ENCODE measurements at places on chromosomes 6 and 20. TPM values are rescaled to one million over a fixed set of nuclear protein-coding genes. Genes with fewer than 3 reads are reported as not detected.

TMEM244 gene
- total RNA-seq: not detected

PLCB4 gene
- not detected for total RNA-seq

TRIM39 gene
- total RNA-seq: 15.6 TPM

ENPP1 gene
- 0.53 TPM for total RNA-seq

CRISP3 gene
- not detected for total RNA-seq

POLR1C gene
- total RNA-seq: 24.3 TPM

CAGE1 gene
- total RNA-seq: 0.08 TPM

MRAP2 gene
- not detected for total RNA-seq

CYP21A2 gene
- 0.23 TPM for total RNA-seq

- H3K27me3 ChIP-seq: no peaks in the 10 kb centered on the region
- no peaks in the 10 kb centered on the region for H3K4me1 ChIP-seq
- no peak overlapping the region for H3K4me3 ChIP-seq
- no peak overlapping the region for H3K27ac ChIP-seq
- no peaks in the 10 kb centered on the region for H3K36me3 ChIP-seq
Observed at GRCh38 chr20:52939141-52939540, 33.0 kb upstream of the TSHZ2 start.

DNA sequence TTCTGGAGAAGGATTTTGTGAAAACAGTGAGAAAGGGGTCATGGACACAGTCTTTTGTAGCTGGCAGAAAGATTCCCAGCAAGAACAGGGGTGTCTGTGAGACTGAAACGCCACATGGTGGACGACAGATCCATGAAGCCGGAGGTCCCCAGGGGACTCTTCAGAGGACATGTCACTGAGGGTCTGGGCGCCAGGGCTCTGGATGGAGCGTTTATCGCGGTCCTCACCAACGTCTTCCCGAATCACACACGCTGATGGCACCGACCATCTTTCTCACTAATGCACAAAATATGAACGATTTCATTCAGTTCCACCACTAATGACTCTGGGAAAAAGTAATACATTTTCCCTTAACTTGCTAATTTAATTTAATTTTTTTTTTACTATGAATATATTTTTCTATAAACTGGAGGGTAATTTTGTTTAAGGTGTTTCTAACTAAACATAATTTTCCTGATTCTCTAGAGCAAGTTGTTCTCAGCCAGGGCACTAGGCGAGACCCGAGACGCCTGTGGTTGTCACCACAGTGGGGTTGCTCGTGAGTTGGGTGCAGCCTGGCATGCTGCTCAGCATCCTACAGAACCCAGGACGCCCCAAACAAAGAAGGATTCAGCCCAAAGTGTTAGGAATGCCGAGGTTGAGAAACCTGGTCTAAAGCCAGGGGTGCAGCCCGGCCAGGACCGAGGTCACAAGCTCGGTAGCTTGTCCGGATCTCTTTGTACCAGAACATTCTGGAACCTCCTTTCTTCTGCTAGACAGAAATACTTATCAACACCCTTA, 306.2 kb downstream of the TAF4 start:
- no peaks in the 10 kb centered on the region for H3K27me3 ChIP-seq
- H3K4me1 ChIP-seq: no peaks in the 10 kb centered on the region
- H3K27ac ChIP-seq: no peak overlapping the region
- DNase-seq: no peak
- no peak overlapping the region for H3K4me3 ChIP-seq

- H3K27me3 ChIP-seq: peaks cover 11% of the 10 kb centered on the region
- no peaks in the 10 kb centered on the region for H3K4me1 ChIP-seq
- no peak overlapping the region for H3K4me3 ChIP-seq
- no peak overlapping the region for H3K27ac ChIP-seq
- DNase-seq: no peak
Observed at GRCh38 chr6:82878812-82879211, 186.8 kb downstream of the UBE3D start.

DNA sequence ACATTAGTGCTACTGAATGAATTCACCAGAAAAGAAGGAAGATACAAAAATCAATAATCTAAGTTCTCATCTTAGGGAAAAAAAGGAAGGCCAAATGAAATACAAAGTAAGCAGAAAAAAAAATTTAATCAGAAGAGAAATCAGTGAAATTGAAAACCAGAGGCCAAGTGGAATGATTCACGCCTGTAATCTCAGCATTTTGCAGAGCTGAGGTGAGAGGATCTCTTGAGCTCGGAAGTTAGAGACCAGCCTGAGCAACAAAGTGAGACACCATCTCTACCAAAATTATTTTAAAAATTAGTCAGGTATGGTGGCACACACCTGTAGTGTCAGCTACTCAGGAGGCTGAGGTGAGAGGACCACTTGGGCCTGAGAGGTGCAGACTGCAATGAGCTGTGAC, 21.2 kb upstream of the ASF1A start:
- H3K4me3 ChIP-seq: no peak overlapping the region
- H3K4me1 ChIP-seq: peaks cover 20% of the 10 kb centered on the region
- peaks cover 26% of the 10 kb centered on the region for H3K36me3 ChIP-seq
- no peaks in the 10 kb centered on the region for H3K27me3 ChIP-seq
- no peak overlapping the region for H3K27ac ChIP-seq

DNA sequence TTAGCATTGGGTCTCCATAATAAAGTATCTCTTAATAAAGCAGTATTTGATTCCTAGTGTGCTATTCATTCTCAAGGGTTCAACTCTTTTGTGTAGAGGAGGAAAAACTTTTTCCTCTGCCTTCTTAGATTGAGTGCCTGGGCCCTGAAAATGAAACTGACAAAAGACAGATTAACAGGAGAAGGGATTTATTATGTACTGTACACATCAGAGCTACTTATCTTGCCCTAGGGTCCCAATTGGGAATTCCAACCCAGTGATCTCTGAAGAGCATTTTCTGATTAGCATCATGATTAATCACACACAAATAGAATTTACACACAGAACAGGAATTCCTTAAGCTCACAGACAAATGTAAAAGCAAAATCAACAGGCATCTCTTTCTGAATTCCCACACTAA, 128.9 kb downstream of the CD164 start:
- no peak overlapping the region for H3K27ac ChIP-seq
- H3K4me1 ChIP-seq: no peaks in the 10 kb centered on the region
- H3K4me3 ChIP-seq: no peak overlapping the region
- peaks cover 4% of the 10 kb centered on the region for H3K27me3 ChIP-seq
- no peak for DNase-seq

- H3K4me3 ChIP-seq: no peak overlapping the region
- peak overlapping the region; percentile 77 for H3K27ac ChIP-seq
- peaks cover 45% of the 10 kb centered on the region for H3K36me3 ChIP-seq
Observed at GRCh38 chr6:42340511-42340910, 111.2 kb downstream of the TRERF1 start.

DNA sequence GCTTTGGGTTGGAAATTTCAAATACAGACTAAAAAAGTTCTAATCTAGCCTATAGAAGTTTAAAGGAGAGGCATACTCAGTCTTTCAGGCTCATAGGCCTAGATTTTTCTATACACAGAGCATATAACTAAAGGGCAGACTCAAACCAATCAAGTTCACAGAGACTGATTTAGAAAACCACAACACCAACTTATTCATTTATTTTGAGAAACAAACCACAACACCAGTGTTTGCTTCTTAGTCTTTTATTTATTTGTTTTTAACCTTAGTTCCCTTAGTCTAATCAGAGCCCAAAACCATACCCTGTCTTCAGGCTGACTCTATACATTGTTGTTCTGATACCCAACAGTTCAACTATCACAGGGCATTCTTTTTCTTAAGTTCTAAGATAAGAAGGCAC, 103.7 kb downstream of the REV3L start:
- H3K4me1 ChIP-seq: peaks cover 17% of the 10 kb centered on the region
- no peak for DNase-seq
- H3K27ac ChIP-seq: no peak overlapping the region
- H3K4me3 ChIP-seq: no peak overlapping the region
- H3K36me3 ChIP-seq: peaks cover 41% of the 10 kb centered on the region

DNA sequence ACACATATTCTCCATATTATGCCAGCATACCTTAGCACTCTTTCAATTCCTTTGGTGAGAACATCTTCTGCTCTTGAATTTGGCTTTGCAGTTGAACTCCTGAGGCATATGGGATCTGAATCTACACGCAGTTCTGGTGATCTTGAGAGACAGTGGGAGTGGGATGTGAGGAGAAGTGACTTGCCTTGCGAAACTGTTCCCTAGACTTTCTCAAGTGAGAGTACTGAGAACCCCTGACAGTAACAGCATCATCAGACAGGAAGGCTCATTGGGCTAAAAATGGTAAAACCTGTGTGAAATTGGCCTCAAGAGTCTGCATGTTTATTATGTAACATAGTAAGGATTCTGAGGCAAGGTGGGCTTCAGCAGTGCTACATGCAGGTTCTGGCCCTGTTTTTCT, 49.1 kb upstream of the CEP85L start:
- H3K27ac ChIP-seq: no peak overlapping the region
- no peak overlapping the region for H3K4me3 ChIP-seq
- no peaks in the 10 kb centered on the region for H3K27me3 ChIP-seq
- DNase-seq: no peak
- H3K4me1 ChIP-seq: peaks cover 19% of the 10 kb centered on the region
- H3K36me3 ChIP-seq: peaks cover 74% of the 10 kb centered on the region

DNA sequence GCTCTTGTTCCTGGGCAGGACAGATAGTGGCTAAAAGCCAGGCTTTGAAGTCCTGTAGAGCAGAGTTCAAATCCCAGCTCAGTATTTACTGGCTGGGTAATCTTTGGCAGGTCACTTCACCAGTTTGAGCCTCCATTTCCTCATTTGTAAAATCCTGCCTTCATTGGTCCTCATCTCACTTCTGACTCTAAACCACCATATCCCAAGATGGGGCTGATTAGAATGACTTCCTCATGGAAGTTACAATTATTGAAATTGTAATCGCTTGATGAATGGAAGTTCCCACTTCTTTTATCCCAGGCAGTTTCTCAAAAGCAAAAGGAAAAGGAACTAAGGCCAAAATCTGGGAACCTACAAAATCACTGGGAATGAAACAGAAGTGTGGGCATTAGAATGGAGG, 35.9 kb upstream of the B4GALT5 start:
- DNase-seq: no peak
- no peak overlapping the region for H3K4me3 ChIP-seq
- peaks cover 9% of the 10 kb centered on the region for H3K4me1 ChIP-seq
- no peaks in the 10 kb centered on the region for H3K36me3 ChIP-seq
- H3K27me3 ChIP-seq: peaks cover 20% of the 10 kb centered on the region
- no peak overlapping the region for H3K27ac ChIP-seq

DNA sequence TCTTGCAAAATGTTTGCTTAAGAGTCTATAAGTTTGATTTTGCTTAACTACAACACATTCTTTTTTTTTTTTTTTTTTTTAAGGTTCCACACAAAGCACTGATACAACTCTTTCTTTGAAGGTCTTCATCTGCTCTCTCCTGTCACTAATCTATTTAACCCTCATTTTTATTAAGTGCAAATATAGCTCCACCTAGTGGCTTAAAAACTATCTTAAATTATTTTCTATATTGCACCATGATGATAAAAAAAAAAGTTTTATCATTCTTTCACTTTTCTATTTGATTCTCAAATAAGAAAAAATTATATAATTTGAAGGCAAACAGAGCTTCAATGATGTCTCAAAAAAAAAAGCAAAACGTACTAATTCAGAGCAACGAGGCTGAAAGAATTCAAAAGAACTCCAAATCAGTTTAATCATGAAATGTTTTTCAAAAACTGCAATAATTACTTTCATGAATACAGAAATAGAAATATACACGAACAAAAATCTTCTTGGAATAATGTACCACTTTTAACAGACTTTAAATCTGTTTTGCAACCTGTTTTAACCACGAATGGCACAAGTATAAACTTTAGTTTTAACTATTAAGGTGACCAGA, 12.8 kb downstream of the ESF1 start:
- peaks cover 8% of the 10 kb centered on the region for H3K4me1 ChIP-seq
- DNase-seq: no peak
- H3K4me3 ChIP-seq: no peak overlapping the region
- peaks cover 46% of the 10 kb centered on the region for H3K36me3 ChIP-seq
- no peaks in the 10 kb centered on the region for H3K27me3 ChIP-seq
- H3K27ac ChIP-seq: no peak overlapping the region

- no peaks in the 10 kb centered on the region for H3K4me1 ChIP-seq
- H3K27me3 ChIP-seq: peaks cover 1% of the 10 kb centered on the region
- peak; percentile 53 for DNase-seq
- no peak overlapping the region for H3K27ac ChIP-seq
- no peaks in the 10 kb centered on the region for H3K36me3 ChIP-seq
Observed at GRCh38 chr6:143026696-143027449, 33.8 kb upstream of the AIG1 start.

- H3K27ac ChIP-seq: no peak overlapping the region
- H3K36me3 ChIP-seq: peaks cover 6% of the 10 kb centered on the region
- H3K4me1 ChIP-seq: peaks cover 20% of the 10 kb centered on the region
- DNase-seq: no peak
- H3K4me3 ChIP-seq: no peak overlapping the region
Observed at GRCh38 chr6:124963831-124964763, 1.9 kb downstream of the RNF217 start.

- peaks cover 26% of the 10 kb centered on the region for H3K4me1 ChIP-seq
- H3K27ac ChIP-seq: peak overlapping the region; percentile 24
- peaks cover 14% of the 10 kb centered on the region for H3K36me3 ChIP-seq
- H3K27me3 ChIP-seq: no peaks in the 10 kb centered on the region
- H3K4me3 ChIP-seq: no peak overlapping the region
Observed at GRCh38 chr20:41408986-41409385, 42.4 kb upstream of the EMILIN3 start.

GRCh38 chr20:35003211-35004031, 47.8 kb downstream of the MYH7B start:
- no peaks in the 10 kb centered on the region for H3K4me1 ChIP-seq
- no peaks in the 10 kb centered on the region for H3K27me3 ChIP-seq
- DNase-seq: no peak

- DNase-seq: no peak
- H3K36me3 ChIP-seq: no peaks in the 10 kb centered on the region
- no peak overlapping the region for H3K4me3 ChIP-seq
- H3K4me1 ChIP-seq: no peaks in the 10 kb centered on the region
- H3K27me3 ChIP-seq: no peaks in the 10 kb centered on the region
- no peak overlapping the region for H3K27ac ChIP-seq
Observed at GRCh38 chr20:61663521-61664425, 401.9 kb downstream of the TAF4 start.

DNA sequence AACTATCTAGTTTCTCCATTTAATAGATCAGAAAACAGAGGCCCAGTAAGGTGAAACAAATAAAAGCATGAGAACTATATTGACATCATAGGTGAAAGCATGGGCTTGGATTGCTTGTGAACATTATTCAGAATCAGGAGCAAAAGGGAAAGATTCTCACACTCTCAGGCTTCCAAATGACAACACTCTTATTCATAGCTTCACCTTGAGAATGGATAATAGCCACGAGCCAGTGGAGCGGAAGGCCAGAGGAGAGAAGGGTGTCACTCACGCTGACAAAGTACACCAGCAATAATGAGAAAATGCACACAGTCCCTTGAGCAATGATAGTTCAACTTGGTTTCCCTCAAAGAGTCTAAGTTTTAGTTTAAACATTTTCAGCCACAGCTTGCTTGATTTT, 339.0 kb downstream of the TPBG start:
- DNase-seq: no peak
- peaks cover 5% of the 10 kb centered on the region for H3K4me1 ChIP-seq
- H3K4me3 ChIP-seq: no peak overlapping the region
- no peaks in the 10 kb centered on the region for H3K36me3 ChIP-seq
- H3K27ac ChIP-seq: no peak overlapping the region

Measured in activated CD4-positive, alpha-beta memory T cell treated with anti-CD3 and anti-CD28 coated beads, Interleukin-2, amount 10 ng/mL, durations not matched to agents 7 days and 5 days (primary cell).